ENCODE measurements at places on chromosomes 12 and 14.

- no peak for DNase-seq
These were observed 74.8 kb downstream of the MIPOL1 start for GRCh38 chr14:37272569-37272968.

GRCh38 chr14:105204206-105204930 lies 23.3 kb upstream of the NUDT14 start:
- peak; percentile 46 for DNase-seq

DNA sequence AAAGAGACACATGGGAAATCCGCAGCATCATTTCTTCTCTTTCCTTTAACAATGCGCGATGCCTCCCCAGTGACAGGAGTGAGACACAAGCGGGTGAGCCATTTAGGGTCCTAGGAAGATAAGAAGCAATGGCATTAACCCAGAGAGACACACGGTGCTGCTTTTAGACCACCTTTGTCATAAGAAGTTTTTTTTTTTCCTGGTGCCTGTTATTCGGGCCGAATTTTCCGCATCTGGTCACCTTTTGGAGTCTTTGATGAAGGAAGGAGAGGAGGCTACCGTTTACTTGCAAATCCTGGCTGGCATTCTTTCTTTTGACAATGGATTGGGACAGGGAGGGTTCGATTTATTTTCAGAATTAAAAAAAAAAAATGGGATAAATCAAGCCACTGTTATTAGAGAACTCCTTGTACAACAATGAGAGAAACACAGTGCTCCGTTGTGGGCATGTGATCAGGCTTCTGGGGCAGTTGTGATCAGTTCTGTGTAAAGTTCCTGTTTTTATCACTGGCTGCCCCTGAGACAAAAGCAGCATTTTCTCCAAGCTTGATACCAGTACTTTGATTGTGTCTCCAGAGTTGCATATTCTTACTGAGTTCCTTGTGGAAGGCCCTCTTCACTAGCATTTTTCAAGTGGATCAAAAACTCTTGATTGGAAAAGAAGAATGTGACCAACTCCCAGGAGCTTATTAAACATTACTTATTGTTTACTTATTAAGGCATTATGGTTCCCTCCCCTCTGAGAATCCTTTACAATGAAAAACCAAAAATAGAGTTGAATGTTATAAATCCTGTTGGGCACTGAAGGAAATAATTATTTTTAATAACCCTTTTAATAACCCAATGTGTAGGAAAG lies 1.1 kb downstream of the DIP2B start:
- no peak for DNase-seq

DNA sequence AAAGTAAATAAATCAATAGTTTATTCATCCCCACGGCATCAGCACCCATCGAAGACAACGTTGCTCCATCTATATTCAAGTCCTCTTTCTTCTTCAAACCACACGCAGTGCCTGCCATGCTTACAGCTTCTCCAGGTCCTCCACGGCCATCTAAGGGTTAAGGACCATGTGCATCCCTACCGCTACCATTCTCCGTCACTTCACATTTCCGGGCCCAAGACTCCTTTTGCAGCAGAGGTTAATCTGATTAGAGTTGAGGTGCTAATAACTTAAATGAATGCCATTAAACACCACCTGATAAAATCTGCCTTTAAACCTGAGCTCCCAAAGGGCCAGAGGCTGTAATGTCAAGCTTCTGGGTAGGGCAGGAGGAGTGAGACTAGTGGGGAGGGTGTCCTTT lies 79.7 kb upstream of the CCND2 start:
- DNase-seq: no peak

DNA sequence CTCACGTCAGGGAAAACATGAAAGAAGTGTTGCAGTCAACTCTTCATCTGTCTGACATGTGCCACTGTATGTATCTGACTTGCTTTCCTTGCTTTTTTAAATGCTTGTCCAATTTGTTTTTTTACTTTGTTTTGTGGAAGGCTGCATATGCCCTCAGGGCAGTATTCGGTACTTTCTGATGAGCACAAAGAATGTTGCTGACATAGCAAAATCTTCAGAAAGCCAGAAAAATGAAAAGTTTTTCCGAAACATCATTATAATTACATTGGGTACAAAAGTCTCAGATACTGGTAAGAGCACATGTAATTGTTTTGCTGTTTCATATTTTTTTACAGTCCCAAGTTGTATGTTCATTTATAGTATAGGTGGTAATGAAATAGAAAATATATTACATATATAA lies 144.3 kb downstream of the NTS start:
- no peak for DNase-seq

DNA sequence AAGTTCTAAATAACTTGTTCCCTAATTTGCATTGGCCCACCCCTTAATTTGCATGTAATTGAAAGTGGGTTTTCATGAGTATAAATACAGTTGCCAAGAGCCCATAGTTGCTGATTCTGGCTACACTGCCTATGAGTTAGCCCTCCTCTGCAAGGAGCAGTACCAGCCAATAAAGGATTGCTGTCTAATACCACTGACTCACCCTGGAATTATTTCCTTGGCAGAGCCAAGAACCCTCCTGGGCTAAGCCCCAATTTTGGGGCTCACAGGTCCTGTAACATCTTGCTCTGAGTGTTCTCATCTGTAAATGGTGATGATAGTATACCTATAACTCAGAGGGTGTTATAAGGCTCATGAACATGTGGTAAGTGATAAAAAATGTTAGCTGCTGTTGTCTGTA lies 6.8 kb downstream of the TTC8 start:
- DNase-seq: no peak

- no peak for DNase-seq
These were observed 48.4 kb downstream of the ELK3 start for GRCh38 chr12:96242597-96242996.
